ENCODE measurements at places on chromosomes 7 and 10. TPM values are rescaled to one million over a fixed set of nuclear protein-coding genes. Genes with fewer than 3 reads are reported as not detected.

DNA sequence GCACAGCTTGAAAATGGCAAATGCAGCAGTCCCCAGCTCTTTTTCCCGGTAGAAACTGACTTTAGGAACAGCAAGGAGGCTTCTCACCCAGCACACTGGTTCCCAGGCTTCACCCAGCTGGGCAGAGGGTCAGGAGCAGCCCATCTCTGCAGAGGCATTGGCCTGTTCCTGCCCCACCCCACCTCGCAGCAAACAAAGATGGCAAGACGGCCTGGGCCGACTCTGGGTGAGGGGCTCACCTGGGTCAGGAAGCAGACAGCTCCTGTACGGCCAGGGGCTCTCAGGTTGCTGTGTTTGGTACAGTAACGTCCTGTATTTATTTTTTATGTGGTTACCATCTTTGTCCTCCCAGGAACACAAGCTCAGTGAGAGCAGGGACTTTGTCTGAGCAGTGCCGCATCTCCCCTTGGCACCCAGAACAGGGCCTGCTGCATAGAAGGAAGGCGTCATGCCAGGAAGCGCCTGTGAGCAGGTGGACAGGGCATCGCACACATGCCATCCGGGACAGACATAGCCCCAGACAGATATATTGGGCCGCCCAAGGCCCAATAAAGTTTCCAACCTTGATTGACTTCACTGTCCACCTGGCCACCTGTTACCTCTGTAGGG, 585.0 kb upstream of the FOXK1 start:
- DNase-seq: no peak
- H3K27ac ChIP-seq: no peak overlapping the region
- no peak overlapping the region for H3K4me3 ChIP-seq
- H3K27me3 ChIP-seq: no peaks in the 10 kb centered on the region

DNA sequence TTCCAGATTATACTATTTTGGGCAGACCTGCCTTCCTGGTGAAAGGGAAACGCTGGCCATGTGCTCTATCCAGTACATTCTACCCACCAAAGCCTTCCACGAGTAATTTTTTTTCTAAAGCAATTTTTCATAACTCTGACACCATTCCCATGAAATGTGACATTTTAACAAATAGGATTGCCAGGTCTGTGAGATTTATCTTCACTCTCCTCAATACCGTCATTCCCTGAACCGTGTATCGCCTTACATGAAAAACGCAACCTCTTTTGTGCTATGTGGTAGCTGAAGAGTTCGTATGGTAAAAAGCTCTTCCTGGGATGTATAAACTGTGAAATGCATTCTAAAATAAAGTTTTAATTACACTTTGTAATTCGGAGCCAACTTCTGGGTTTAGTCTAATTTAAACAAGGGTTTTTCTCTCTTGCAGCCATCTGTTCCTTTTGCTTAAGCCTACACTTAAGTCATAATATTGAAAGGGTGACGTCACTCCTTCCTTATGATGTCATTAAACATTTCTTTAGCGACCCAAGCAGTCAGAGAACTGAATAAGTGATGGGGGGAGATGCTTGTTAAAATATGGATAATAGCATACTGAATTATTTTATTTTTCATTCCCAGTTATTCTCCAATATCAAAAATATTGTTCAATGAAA, 27.7 kb downstream of the C1QL3 start:
- H3K27ac ChIP-seq: no peak overlapping the region
- H3K27me3 ChIP-seq: no peaks in the 10 kb centered on the region
- no peak overlapping the region for H3K4me3 ChIP-seq
- peaks cover 6% of the 10 kb centered on the region for H3K36me3 ChIP-seq

DNA sequence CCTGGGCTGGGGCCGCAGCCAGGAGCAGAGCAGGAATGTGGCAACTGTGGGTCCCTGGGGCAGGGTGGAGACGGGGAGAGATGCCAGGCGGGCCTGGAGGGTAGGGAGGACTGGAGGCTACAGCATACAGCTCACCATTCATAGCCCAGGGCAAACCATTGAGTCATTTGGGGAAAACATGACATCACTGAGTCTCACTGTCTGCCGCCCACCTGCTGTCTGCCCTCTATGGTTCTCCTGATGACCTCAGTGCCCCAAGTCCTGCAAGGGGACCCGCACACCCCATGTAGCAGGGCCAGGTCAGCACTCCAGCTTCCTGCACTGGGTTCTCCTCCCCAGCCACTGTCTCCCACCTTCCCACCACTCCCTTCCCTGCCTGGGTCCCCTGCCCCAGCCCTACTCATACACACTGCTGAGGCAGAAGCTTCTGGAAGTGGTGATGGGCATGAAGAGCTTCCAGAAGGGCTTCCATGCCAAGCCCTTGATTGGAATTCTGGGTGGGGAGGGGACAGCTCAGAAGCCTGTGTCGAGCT, 10.4 kb downstream of the CHST3 start:
- no peaks in the 10 kb centered on the region for H3K27me3 ChIP-seq
- no peaks in the 10 kb centered on the region for H3K4me1 ChIP-seq
- no peak overlapping the region for H3K4me3 ChIP-seq

DNA sequence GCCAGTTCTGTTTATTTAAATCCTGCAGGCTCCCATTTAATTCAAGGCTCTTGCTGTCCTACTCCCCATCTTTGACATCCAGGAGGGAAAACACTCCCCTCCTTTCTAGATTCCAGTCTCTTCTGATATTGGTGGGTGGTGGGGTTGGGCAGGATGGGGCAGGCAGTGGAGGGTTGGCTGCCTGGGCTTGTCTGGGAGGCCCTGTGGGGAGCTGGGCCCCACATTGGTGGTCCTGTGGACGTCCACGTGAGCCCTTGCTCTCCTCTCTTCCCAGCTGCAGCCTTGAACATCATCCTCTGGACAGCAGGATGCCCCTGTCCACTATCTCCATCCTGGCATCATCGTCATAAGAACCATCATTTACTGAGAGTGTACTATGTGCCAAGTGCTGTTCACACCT, 108.9 kb upstream of the PCBD1 start:
- no peaks in the 10 kb centered on the region for H3K36me3 ChIP-seq
- no peak for DNase-seq
- no peaks in the 10 kb centered on the region for H3K4me1 ChIP-seq

DNA sequence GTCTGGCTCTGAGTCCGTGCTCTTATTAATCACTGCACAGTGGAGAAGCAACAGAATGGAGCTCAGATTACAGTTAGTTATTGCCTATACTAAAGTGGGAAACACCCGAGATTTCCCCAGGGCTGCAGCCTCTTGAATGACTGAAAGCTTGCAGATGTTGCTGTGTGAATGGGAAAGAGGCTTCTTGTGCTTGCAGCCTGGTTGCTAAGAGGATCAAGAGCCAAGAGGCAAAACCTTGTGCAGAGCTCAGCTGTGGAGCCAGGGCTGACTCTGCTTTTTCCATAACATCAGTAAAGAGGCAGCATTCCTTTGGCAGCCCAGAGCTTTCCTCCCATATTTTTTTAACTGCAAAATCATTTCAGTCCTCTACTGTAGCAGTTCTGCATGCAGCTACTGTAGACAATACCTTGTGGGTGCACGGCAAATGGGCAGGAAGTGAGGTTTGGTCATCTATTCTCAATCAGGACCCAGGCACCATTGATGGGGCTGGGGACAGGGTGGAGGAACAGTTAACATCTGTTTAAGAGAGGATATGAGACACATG, 86.5 kb downstream of the RALA start:
- H3K4me1 ChIP-seq: no peaks in the 10 kb centered on the region
- H3K27me3 ChIP-seq: no peaks in the 10 kb centered on the region
- DNase-seq: no peak
- H3K36me3 ChIP-seq: peaks cover 3% of the 10 kb centered on the region
- no peak overlapping the region for H3K4me3 ChIP-seq

ADGRA1 gene
- total RNA-seq: not detected

OPN4 gene
- total RNA-seq: not detected

DNA sequence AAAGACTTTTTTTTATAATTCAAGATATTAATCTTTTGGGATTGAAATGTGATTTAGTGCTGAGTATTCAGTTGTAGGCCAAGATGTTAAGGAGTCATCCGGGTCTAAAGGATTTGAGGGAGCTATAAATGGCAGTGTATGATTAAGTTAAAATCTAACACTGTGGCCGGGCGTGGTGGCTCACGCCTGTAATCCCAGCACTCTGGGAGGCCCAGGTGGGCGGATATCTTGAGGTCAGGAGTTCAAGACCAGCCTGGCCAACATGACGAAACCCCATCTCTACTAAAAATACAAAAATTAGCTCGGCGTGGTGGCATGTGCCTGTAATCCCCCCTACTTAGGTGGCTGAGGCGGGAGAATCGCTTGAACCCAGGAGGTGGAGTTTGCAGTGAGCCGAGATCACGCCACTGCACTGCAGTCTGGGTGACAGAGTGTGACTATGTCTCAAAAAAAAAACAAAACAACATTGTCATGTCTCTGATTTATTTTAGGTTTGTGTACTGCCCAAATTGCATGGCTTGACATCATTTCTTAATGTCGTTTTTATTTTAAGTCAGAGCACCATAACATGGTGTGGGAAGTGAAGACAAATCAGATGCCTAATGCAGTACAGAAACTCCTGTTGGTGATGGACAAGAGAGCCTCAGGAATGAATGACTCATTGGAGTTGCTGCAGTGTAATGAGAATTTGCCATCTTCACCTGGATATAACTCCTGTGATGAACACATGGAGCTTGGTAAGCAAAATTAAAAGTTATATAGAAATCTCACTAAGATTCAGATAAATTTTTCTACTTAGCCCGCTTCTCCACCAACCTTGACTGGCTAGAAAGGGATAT, 10.7 kb downstream of the HBP1 start:
- H3K36me3 ChIP-seq: peaks cover 50% of the 10 kb centered on the region
- H3K4me1 ChIP-seq: peaks cover 7% of the 10 kb centered on the region
- no peak overlapping the region for H3K27ac ChIP-seq
- no peaks in the 10 kb centered on the region for H3K27me3 ChIP-seq

DNA sequence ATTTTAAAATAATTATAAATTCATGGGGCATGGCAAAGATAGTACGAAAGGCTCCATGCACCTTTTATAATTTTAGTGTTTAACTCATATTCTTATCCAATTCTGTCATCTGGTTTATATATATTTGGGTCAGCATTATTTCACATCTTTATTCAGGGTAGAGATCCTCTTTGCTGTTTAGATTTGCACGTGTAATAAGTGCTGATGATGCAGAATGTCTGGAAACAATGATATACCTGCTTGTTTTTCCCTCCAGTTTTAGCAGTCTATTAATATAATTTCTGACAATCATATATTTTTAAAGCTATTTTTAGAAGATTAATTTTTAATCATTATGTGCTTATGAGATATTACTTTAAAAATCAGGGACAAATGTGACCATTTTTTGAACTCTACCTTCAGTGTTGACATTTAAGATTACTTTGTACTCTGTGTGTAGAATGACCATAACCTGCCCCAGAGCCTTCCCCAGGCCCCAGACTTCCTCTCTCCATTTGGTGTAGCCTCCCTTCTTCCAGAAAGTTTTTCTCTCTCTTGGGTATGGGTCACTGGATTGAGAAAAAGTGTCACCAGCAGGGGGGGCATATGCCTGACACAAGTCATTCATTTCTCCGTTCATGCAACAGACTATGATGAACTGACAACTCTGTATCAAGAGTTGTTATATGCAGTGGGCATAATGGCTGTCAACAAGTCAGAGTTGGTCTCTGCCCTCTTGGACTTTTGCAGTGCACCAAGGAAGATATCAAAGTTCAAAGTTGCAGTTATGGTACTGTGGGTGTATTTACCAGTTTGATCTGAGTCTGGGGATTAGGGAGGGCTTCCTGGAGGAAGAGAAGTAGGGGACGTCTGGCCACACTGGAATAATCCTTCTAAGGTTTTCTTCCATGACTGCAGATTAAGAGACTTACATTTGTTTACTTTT, 192.6 kb upstream of the CCDC6 start:
- H3K27ac ChIP-seq: no peak overlapping the region
- H3K4me1 ChIP-seq: no peaks in the 10 kb centered on the region
- H3K4me3 ChIP-seq: no peak overlapping the region

SLC4A2 gene
- total RNA-seq: 87.3 TPM

DNA sequence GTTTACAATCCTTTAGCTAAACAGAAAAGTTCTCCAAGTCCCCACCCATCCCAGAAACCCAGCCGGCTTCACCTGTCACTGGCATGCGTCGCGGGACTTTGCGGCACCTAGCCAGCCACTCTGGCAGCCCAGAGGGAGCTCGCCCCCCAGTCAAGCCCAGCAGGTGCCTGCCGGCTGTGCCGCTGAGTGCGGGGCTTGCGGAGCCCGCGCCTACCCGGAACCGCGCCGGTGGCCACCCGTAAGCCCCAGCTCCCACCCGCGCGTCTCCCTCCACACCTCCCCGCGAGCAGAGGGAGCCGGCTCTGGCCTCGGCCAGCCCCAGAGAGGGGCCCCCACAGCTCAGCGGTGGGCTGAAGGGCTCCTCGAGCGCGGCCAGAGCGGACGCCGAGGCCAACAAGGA, 446.1 kb downstream of the GRM8 start:
- no peaks in the 10 kb centered on the region for H3K36me3 ChIP-seq
- DNase-seq: no peak
- no peak overlapping the region for H3K4me3 ChIP-seq
- no peak overlapping the region for H3K27ac ChIP-seq
- no peaks in the 10 kb centered on the region for H3K4me1 ChIP-seq
- H3K27me3 ChIP-seq: no peaks in the 10 kb centered on the region

GRCh38 chr7:93914581-93915066, 6.9 kb upstream of the GNG11 start:
- no peak overlapping the region for H3K27ac ChIP-seq
- no peaks in the 10 kb centered on the region for H3K36me3 ChIP-seq
- H3K4me1 ChIP-seq: no peaks in the 10 kb centered on the region
- no peak for DNase-seq
- H3K4me3 ChIP-seq: no peak overlapping the region

C10orf62 gene
- not detected for total RNA-seq

GRCh38 chr10:31731711-31732110, 196.9 kb downstream of the ARHGAP12 start:
- H3K27ac ChIP-seq: no peak overlapping the region
- no peaks in the 10 kb centered on the region for H3K27me3 ChIP-seq
- H3K36me3 ChIP-seq: no peaks in the 10 kb centered on the region
- no peaks in the 10 kb centered on the region for H3K4me1 ChIP-seq
- no peak overlapping the region for H3K4me3 ChIP-seq

DNA sequence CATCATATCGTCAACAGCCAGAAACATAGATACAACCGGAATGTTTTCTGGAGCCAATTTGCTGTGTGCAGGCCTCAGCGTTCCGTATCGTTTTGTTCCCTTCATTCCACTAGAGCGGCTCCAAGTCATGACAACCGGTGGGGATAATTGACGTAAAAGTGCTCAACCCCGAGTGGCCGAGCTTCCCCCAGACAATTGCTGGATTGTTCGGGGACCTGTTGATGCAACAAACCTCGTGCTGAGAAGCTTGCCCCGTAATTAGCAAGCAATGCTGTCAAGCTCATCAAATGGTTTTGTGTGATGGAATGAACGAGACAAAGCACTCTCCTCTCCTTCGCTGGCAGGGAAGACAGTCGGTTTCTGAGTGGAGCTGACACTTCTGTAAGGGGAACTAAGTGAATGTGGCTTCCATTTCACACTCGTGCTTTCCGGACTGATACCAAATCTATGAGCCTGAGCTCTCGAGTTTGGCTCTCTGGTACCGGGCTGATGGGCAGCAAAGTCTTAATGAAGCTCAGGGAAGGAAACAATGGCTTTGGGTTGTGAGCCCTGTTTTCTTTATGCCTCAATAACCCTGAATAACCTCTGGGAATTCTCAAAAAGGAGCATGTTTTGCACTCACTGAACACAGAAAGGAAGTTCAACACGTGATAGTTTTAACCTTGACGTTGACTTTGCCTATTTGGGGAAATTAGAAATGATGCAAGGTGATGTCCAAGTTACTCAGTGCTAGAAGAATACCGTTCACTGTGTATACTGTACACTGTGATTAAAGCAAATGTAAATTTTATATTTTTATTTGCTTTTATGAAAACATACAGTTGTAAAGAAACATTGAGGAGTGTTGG, 220.5 kb downstream of the BAMBI start:
- no peak overlapping the region for H3K4me3 ChIP-seq
- H3K27ac ChIP-seq: no peak overlapping the region
- DNase-seq: no peak
- H3K36me3 ChIP-seq: no peaks in the 10 kb centered on the region
- no peaks in the 10 kb centered on the region for H3K27me3 ChIP-seq

Data from natural killer cell (primary cell).